Stimulated activated CD8-positive, alpha-beta memory T cell treated with anti-CD3 and anti-CD28 coated beads, Interleukin-7, amount 100 ng/mL, for 24 hours (primary cell): ENCODE measurements at places on chromosomes 5 and 9.

- no peak for DNase-seq
Observed at GRCh38 chr9:2055203-2055658, 40.1 kb downstream of the SMARCA2 start.

- DNase-seq: no peak
Observed at GRCh38 chr5:150778517-150779396, at the start of gene SMIM3. SMIM3 (plus strand) TSS chr5:150778757; CDS start chr5:150795441, 16,684 bp downstream.

GRCh38 chr9:107948601-107949000, 459.0 kb upstream of the KLF4 start:
- DNase-seq: no peak

- no peak for DNase-seq
Observed at GRCh38 chr5:145943674-145944121, 7.3 kb downstream of the SH3RF2 start.

DNA sequence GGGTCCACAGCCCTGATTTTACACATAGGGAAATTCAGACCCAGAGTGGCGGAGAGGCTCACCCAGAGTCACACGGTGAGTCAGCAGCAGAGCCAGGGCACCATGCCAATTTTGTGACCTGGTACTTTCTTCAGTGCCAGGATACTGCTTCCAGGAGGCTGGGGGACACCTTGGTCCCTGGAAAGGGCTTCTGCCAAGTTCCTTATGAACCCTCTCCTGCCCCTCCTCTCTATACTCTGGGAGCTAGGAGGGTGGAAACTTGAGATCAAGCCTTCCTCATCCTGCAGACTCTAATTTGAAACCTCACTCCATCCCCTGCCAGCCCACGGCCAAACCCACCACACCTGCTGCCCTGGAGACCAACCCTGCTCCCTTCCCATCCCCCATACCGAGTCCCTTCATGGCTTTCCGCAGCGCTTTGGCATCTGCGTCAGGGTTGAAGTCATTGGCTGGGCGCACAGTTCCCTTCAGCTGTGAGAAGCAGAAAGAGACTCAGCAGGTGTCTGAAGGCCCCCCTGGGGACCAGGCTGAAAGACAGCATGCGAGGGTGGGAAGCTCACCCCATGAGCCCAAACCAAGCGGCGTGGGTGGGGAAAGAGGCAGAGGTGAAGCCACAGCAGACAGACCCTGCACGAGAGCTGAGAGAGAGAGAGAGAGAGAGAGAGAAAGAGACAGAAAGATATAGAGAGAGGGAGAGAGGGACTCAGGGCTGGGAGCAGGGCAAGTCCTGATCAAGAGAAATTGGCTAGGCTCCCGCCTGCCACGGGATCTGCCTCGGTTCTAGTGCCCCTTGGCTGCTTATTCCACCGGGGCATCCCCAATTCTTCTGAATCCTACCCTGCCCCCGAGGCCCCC, 33.5 kb downstream of the ANXA6 start:
- no peak for DNase-seq

DNA sequence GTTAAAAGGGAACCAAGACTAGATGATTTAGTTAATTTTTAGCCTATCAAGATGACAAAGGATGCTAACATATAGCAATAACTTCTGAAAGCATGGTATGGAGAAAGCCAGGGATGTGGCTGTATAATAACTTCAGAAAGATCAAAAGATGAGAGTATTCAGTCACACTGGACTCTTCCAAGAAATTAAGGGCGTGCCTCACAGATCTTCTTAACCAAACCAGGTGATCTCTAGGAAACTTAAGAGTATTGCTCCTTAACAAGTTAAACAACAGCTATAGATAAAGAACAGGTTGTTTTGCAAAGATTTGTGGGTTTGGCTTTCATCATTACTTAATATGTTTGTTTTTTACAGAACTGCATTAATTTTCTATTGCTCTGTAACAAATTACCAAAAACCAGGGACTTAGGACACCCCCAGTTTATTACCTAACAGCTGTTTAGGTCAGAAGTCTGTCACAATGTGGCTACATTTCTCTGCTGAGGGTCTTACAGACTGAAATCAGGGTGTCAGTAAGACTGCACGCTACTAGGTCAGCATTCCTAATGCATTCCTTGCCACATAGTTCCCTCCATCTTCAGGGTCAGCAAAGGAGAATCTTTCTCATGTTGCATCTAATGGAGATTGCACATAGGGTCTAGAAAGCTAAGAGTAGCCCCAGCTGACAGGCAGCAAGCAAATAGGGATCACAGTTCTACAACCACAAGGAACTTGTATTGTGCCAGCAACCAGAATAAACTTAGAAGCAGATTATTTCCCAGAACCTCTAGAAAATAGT, 113.8 kb downstream of the WDR70 start:
- no peak for DNase-seq

- DNase-seq: no peak
Observed at GRCh38 chr9:33192493-33193255, 25.5 kb upstream of the B4GALT1 start.

DNA sequence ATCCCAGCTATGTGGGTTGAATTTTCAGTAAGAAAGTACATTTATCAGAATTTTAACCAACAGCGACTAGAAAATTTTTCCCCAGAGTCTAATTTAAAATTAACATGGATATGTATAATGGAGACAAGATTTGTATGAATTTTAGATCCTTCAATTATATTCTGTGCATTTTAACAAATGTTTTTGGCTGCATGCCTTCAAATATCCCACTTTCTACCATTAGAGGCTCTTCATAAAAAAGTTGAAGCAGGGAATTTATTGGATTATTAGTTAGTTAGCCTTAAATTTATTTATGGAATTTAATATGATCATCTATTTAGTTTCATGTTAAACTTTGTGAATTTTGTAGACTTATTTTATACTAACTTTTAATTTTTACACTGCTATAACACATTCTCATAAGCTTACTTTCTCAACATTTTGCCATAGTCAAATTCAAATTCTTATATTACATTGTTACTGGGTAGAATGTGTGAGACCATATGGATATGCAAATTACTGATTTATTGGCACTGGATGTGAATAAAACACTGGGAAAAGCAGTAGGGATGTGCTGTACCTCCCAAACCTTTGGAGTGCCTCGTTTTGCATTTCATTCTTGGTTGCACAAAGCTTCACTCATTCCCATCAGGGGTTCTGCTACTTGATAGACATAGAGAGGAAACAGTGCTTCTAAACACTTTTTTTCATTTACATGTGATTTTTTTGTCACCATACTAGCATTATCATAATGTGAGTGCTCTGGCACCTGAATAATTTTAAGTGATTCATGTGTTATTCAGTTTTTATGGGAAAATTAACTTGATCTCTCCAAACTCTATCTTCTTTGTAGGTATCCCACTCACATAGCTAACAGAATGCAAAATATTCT, 491.8 kb upstream of the COX7C start:
- no peak for DNase-seq

DNA sequence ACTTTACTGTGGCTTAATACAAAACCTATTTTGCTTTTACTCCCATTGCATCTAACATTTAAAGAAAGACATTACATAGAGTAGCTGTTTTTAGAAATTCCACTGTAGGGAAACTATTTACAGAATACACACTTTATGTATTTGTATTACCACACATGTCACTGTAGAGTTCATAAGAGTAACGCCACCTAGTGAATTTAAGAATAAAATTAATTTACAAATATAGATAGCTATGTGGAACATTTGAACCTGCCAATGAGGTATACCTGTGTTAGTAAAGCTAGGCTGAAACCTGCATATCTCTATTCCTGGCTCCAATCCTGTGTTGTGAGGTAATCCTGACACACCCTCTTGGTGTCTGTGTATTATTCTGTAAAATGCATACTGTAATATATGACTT, 234.4 kb downstream of the MAST4 start:
- no peak for DNase-seq

DNA sequence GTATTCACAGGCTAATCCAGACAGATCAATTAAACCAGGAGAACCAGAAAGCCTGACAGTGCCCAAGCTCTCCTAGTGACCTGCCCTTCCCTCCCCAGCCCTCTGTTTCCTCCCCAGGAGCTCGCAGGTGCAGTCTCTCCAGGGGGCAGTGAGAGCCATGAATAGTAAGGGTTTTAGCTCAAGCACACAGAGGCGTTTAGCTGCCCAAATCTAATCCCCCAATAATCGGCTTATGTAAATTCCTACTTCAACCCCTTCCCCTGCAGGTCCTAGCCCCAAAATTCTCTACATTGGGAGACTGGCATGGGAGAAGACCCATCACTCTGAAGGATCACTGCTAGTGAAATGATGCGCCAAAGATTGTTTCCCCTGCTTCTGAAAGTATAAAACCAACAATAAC, 10.5 kb upstream of the TAL2 start:
- no peak for DNase-seq

DNA sequence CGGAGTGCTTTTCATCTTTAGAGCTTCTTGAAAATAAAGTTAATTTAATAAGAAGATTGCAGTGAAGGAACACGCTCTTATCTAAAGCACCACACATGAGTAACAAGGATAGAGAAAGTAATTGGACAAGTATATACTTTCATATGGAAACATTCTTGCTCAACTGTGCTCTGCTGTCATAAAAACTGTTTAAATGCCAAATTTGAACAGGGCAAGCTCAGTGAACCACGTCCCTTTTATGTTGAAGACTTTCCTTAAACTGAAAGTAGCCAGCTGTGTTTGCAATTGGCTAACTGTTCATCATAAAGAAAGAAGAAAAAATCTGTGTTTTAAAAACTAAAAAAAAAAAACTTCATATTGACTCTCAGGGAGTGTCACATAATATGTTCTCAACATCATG, 1610.7 kb upstream of the C9orf72 start:
- DNase-seq: no peak

- no peak for DNase-seq
Observed at GRCh38 chr5:76245590-76245989, 157.5 kb upstream of the IQGAP2 start.

- DNase-seq: no peak
Observed at GRCh38 chr5:37803487-37803886, 36.4 kb downstream of the GDNF start.

GRCh38 chr5:142839711-142840346, 69.7 kb downstream of the ARHGAP26 start:
- no peak for DNase-seq

DNA sequence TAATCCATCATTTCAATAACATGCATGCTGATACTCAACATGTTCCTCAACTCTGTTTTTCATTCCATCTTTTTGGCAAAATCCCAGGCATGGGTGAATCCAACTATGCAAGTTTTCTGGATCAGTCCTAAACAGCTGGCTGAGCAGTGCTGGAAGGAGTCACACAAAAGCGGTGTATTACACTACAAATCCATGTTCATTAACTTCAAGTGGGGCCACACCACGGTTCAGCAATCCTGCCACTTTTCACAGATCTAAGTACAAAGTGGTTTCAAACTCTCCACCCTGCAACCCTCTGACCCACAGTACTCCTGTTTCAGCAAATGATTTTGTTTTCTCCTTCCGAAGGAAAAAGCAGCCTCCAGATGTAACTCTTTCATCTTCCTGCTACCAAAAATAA, 222.5 kb downstream of the EPB41L4A start:
- DNase-seq: no peak

GRCh38 chr5:89308606-89309040, 425.6 kb upstream of the MEF2C start:
- DNase-seq: no peak

GRCh38 chr9:14133394-14133793, 180.5 kb downstream of the NFIB start:
- no peak for DNase-seq

GRCh38 chr5:66351813-66352212, 207.7 kb downstream of the SREK1 start:
- DNase-seq: no peak

DNA sequence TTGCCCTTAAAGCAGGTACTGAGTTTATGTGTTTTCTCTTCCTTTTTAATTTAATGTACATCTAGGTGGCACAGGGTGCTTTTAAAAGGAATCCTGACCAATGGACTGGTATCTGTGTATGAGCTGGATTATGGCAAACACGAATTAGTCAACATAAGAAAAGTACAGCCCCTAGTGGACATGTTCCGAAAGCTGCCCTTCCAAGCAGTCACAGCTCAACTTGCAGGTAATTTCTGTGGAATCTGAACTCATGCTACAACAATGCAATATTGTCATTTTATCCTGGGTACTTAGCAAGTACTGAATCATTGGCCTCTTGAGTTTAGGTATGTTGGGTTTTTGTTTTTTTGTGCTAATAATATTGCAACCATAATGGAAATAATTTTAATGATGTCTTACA, 14.4 kb upstream of the TMOD1 start:
- DNase-seq: no peak

DNA sequence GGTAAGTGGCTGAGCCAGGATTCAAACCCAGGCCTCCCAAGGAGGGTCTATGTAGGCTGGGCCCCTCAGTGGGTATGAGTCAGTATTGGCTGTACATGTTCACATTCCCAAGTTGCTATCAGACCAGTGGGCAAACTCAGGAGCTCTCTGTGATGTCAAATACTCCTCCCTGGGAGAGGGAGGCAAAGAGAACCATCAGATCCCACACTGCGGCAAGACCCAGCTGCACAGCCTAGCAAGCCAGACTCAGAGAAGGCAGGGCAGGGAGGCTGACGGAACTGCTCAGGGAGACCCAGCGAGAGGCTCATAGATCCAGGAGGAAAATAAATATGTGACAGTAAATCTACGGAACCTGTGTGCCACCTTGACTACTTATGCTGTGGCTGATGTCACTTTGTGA, 42.6 kb upstream of the SAP30L start:
- DNase-seq: no peak

DNA sequence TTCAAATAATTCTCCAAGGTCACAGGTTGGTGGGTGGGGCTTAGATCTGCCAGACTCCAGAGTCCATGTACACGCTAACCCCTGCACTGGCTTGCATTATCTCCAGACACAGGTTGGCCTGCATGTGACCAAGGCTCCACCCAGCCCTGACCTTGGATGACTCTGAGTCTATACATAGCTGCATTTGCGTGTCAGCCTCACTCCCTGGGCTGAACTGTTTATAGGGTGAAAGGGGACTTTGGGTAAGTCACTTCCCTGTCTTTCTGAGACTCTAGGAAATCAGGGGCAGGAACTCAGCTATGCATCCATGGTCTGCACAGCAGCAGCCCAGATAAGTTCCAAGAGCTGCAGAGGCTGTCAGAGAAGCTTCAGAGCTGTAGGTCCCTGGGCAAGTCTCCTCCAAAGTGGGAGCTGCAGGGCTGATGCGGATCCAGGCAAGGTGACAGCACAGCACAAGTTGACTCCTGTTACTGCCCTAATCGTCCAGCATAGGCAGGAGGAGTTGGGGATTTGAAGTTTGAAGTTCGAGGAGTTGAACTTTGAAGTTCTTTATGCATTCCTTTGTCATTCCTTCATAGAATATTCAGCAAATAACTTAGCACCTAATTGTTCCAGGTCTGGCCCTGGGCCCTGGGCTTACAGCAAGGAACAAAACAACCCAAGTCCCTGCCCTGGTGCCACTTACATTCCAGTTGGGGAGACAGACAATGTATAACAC, 53.4 kb downstream of the SLC22A5 start:
- no peak for DNase-seq

DNA sequence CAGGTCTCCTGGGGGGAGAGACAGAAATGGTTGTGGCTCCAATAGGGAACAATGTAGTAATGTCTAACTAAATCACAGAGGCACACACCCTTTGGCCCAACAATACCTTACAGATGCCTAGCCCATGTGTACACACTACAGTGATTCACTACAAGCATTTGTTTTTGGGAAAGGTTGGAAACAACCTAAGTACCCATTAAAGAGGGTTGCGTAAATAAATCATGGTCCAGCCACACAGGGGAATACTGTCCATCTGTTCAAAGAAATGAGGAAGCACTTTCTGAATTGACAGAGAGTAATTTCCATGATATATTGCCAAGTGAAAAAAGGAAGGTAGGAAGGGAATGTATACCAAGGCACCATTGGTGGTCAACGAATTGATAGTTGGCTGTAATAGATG, 22.0 kb upstream of the GTF3C5 start:
- no peak for DNase-seq
